ENCODE measurements at places on chromosomes 5 and 9. TPM values are rescaled to one million over a fixed set of nuclear protein-coding genes. Genes with fewer than 3 reads are reported as not detected.

The IFNA7 gene
- not detected for total RNA-seq

The SYNPO gene
- total RNA-seq, result 675 TPM

The THBS4 gene
- total RNA-seq, result 29.5 TPM

The DCAF12 gene
- 17.3 TPM for total RNA-seq

The SH3PXD2B gene
- 5.0 TPM for total RNA-seq

The PCDHA2 gene
- not detected for total RNA-seq

The FRMPD1 gene
- 1.8 TPM for total RNA-seq

The PHYHD1 gene
- 39.7 TPM for total RNA-seq

The SLC25A2 gene
- not detected for total RNA-seq

The TIMD4 gene
- total RNA-seq, result not detected

The ITK gene
- total RNA-seq, result 0.99 TPM

The OLFM1 gene
- total RNA-seq, result 12.5 TPM

The KCNT1 gene
- total RNA-seq, result 3.1 TPM

The PCDHGA10 gene
- 5.3 TPM for total RNA-seq

The ZNF483 gene
- total RNA-seq, result 4.9 TPM

The TBC1D9B gene
- total RNA-seq, result 37.1 TPM

The MBLAC2 gene
- total RNA-seq, result 4.1 TPM

The CDK9 gene
- total RNA-seq, result 48.4 TPM

The CORO2A gene
- total RNA-seq, result 0.35 TPM

The PCDH1 gene
- 17.2 TPM for total RNA-seq

The FBP1 gene
- total RNA-seq, result 1.3 TPM

The OTULINL gene
- total RNA-seq, result 3.1 TPM

The FGFR4 gene
- total RNA-seq, result 1.4 TPM

The PDLIM7 gene
- total RNA-seq, result 35.1 TPM

The CCL28 gene
- total RNA-seq, result 0.55 TPM

The KIAA0825 gene
- 2.2 TPM for total RNA-seq

The MSX2 gene
- total RNA-seq, result 1.9 TPM

The CDC20B gene
- total RNA-seq, result not detected

The RNF224 gene
- not detected for total RNA-seq

The PCDHGB3 gene
- 7.2 TPM for total RNA-seq

The ZMAT2 gene
- total RNA-seq, result 31.4 TPM

The RNF208 gene
- total RNA-seq, result 29.7 TPM

The NDUFAF2 gene
- total RNA-seq, result 36.1 TPM

The NEUROG1 gene
- total RNA-seq, result not detected

The SELENOP gene
- total RNA-seq, result 297 TPM

The CARTPT gene
- total RNA-seq, result not detected

The RECK gene
- 4.5 TPM for total RNA-seq

The SPINK13 gene
- total RNA-seq, result not detected

The SLC45A2 gene
- total RNA-seq, result not detected

The WDR31 gene
- total RNA-seq, result 12.9 TPM

The SHOC1 gene
- total RNA-seq, result not detected

The POU5F2 gene
- total RNA-seq, result 0.30 TPM

The AQP7 gene
- 173 TPM for total RNA-seq

The OR1L8 gene
- total RNA-seq, result not detected

The PCDHGA1 gene
- total RNA-seq, result 3.0 TPM

The MAMDC2 gene
- total RNA-seq, result 8.9 TPM

The PCDHGB2 gene
- 8.7 TPM for total RNA-seq

The OR1N1 gene
- total RNA-seq, result not detected

Measured in left ventricle myocardium superior (tissue), 1 donor.